ENCODE measurements at places on chromosomes 13 and 19. TPM values are rescaled to one million over a fixed set of nuclear protein-coding genes. Genes with fewer than 3 reads are reported as not detected.
A peak's percentile ranks its signal among the peaks of the same experiment; 100 is the strongest.

GRCh38 chr13:41398494-41399170 lies 58.7 kb upstream of the RGCC start:
- H3K27ac ChIP-seq, result no peak overlapping the region
- no peaks in the 10 kb centered on the region for H3K36me3 ChIP-seq
- DNase-seq, result no peak
- H3K4me3 ChIP-seq, result no peak overlapping the region

DNA sequence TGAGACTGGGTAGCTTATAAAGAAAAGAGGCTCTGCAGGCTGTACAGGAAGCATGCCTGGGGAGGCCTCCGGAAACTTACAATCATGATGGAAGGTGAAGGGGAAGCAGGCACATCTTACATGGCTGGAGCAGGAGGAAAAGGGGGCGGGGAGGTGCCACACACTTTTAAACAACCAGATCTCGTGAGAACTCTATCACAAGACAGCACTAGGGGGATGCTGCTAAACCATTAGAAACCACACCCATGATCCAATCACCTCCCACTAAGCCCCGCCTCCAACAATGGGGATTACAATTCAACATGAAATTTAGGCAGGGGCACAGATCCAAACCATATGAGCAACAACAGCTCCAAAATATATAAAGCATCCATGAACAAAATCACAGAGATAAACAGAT lies 46.5 kb upstream of the GTF2F2 start:
- no peak overlapping the region for H3K4me3 ChIP-seq
- no peaks in the 10 kb centered on the region for H3K27me3 ChIP-seq
- H3K27ac ChIP-seq, result no peak overlapping the region
- no peak for DNase-seq
- no peaks in the 10 kb centered on the region for H3K36me3 ChIP-seq

- H3K4me1 ChIP-seq, result peaks cover 3% of the 10 kb centered on the region
- H3K4me3 ChIP-seq, result no peak overlapping the region
- peaks cover 64% of the 10 kb centered on the region for H3K36me3 ChIP-seq
- H3K27ac ChIP-seq, result no peak overlapping the region
These were observed 6.6 kb upstream of the DAPK3 start for GRCh38 chr19:3977242-3978143.

GRCh38 chr19:16139752-16140151 lies 3.7 kb upstream of the HSH2D start:
- H3K4me3 ChIP-seq, result no peak overlapping the region
- peak; percentile 84 for DNase-seq
- H3K36me3 ChIP-seq, result no peaks in the 10 kb centered on the region
- peak overlapping the region; percentile 99 for H3K27ac ChIP-seq
- H3K27me3 ChIP-seq, result no peaks in the 10 kb centered on the region

GRCh38 chr19:18167011-18167410 lies 6.6 kb upstream of the IFI30 start:
- H3K4me3 ChIP-seq, result no peak overlapping the region
- H3K4me1 ChIP-seq, result peaks cover 33% of the 10 kb centered on the region
- no peaks in the 10 kb centered on the region for H3K27me3 ChIP-seq

DNA sequence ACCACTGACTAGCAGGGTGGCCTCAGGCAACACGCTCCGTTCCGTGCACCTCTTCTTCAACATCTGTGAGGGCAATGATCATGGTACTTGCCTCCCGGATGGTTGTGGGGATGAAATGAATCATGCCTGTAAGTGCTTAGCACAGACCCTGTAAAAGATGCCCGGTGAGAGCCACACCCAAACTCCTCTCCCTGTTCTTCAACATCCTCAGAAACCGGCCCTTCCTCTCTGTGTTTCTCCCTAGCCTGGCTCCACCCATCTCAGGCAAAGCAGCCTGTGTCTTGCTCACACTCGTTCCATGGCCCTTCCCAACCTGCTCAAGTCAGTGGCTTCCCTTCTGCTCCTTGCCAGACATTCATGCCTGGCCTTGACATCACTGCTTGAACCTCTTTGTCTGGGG lies 5.8 kb upstream of the DMKN start:
- DNase-seq, result no peak
- H3K27me3 ChIP-seq, result no peaks in the 10 kb centered on the region
- no peaks in the 10 kb centered on the region for H3K36me3 ChIP-seq
- no peak overlapping the region for H3K27ac ChIP-seq

GRCh38 chr13:112583592-112584277 lies 4.2 kb downstream of the TUBGCP3 start:
- H3K27me3 ChIP-seq, result no peaks in the 10 kb centered on the region
- no peaks in the 10 kb centered on the region for H3K36me3 ChIP-seq
- H3K4me3 ChIP-seq, result peak overlapping the region; percentile 43
- H3K4me1 ChIP-seq, result peaks cover 18% of the 10 kb centered on the region
- peak overlapping the region; percentile 82 for H3K27ac ChIP-seq

GRCh38 chr19:51168564-51169282 lies 26.6 kb downstream of the SIGLEC7 start:
- H3K27me3 ChIP-seq, result 0 out of 2 replicates have a peak, but pooled peaks cover 2% of the 10 kb centered on the region
- H3K4me1 ChIP-seq, result peaks cover 7% of the 10 kb centered on the region
- H3K27ac ChIP-seq, result no peak overlapping the region

FAM83E gene
- not detected for polyA plus RNA-seq

ZNF132 gene
- 3.0 TPM for polyA plus RNA-seq

SIGLEC12 gene
- not detected for polyA plus RNA-seq

SIGLEC8 gene
- not detected for polyA plus RNA-seq

TPT1 gene
- polyA plus RNA-seq, result 1,077 TPM

ZNF66 gene
- polyA plus RNA-seq, result 5.3 TPM

Measured in GM12878 (cell line).